Stimulated activated CD8-positive, alpha-beta memory T cell treated with anti-CD3 and anti-CD28 coated beads, Interleukin-7, amount 100 ng/mL, for 48 hours (primary cell): ENCODE measurements at places on chromosomes 13 and 19.

- peak; percentile 42 for DNase-seq
Observed at GRCh38 chr19:19366434-19367396, 38.8 kb upstream of the GATAD2A start.

DNA sequence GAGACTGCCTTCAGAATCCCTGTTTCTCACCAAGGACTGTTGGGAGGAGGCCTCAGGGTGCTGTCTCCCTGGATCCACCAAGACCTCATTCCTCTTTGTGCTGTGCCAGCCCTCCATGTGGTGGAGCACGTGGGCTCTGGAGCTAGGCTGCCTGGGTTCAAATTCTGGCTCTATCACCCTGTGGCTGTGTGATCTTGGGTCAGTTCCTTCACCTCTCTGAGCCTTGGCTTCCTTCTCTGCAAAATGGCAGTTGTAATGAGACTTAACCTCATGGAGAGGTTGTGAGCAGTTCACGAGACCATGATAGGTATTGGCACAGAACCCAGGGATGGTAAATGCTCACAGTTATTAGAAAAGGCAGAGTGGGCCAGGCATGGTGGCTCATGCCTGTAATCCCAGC lies 6.4 kb downstream of the PNMA8C start:
- DNase-seq, result no peak

- peak; percentile 12 for DNase-seq
Observed at GRCh38 chr13:46211116-46211482, 629 bp upstream of the LRRC63 start.

GRCh38 chr13:96090240-96091101 lies 564 bp downstream of the HS6ST3 start:
- DNase-seq, result no peak
